Amniotic stem cell (primary cell): ENCODE measurements at places on chromosomes 7 and 10.

DNA sequence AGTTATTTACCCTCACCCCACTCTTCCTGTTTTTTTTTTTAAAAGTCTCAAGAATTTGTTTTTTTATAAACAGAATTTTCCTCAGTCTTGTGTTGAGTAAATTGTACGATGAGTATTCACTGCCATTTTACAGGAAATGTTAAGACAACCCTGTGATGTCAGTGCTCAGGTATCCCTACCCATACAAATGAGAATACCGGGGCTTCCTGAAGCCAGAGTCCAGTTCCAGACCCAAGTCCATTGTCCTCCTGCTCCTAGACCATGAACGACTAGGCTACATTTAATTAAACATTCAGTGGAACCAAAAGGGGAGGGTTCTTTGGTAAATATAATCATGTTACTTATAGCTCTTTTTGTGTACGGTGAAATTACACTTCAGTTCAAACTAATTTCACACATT is 79.2 kb downstream of the GNAI1 start:
- no peak for DNase-seq

DNA sequence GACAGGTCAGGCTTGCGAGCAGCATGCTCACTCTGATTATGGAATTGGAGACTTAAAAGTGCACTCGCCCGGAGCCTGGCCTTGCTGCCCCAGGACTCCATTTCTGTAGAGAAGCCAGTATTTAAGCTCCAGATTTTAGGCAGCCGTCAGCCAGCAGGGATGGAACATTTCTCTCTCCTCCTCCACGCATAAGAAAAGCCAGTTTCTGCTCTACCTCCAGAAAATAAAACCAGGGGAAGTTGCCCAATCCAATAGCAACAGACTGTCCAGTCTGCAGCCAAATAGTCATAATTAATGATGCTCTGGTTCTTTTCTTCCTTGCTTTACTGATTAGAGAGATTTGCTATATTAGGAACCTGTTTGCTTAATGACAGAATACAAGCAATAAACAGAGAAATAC is 203.2 kb downstream of the GFRA1 start:
- DNase-seq = no peak

DNA sequence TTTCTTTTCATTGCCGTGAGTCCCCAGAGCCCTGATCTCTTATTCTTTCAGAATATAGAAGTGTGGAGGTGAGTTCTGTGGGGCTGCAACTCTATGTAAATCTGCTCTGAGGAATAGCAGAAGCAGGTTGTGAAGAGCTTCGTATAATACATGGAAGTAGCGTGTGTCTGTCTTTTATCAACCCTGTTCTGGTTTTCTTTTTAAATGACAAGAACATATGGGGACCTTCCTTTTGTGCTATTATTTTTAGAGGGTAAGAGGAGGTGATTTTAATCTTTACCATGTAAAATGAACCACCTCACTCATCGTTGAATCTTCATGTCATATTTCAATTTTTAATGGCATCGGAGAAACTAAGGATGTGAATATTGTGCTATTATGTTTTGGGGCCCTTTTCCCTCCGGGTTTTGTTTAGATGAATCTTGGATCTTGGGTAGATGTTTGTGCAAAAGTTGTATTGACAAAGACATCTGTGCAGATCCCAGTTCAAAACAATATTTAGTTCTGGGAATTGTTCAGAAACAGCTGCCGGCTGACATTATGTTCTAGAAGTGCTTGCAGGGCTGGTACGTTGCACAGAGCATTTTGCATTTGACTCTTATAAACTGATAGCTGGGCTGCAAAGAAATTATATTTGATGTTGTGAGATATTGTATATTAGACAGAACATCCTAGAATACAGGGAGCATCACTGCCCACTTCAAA is 46.7 kb downstream of the PLXDC2 start:
- DNase-seq = no peak

GRCh38 chr7:125074141-125074540 is 144.5 kb upstream of the POT1 start:
- no peak for DNase-seq

GRCh38 chr10:30438021-30438850 is 4.3 kb downstream of the MAP3K8 start:
- DNase-seq = no peak

DNA sequence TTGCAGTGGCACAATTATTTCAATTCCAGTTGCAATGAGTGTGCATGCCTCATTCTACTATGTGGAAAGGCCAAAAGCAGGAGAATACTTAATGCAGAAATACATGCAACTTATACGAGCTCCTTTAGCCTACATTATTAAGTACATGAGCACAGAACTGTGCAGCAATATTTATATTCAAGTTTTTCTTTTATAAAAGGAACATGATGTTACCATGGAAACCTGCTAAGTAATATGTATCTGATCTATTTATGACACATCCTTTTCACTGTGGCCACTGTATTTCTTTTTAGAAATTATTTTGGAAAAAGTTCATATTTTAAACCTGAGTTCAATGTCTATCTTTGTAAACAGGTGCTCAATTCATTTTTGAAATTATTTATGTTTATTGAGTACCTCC is 88.9 kb downstream of the ELAPOR2 start:
- DNase-seq = no peak

GRCh38 chr7:105841866-105842265 is 34.5 kb downstream of the ATXN7L1 start:
- DNase-seq = no peak

DNA sequence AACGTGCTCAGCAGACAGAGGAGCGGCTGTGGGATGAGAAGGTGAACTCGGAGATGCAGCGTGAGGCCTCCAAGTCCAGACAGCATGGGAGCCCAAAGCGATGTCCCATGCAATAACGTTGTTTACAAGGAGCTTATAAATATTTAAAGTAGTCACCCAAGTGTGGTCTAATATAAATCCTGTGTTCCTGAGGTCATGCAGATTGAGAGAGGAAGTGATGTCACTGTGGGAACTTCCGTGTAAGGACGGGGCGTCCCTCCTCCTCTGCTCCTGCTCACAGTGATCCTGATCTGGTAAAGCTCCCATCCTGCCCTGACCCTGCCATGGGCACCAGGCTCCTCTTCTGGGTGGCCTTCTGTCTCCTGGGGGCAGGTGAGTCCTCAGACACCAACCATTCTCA is 94.7 kb upstream of the PRSS58 start:
- DNase-seq = no peak

- DNase-seq = no peak
These were observed 52.9 kb downstream of the ZNF467 start for GRCh38 chr7:149720372-149721083.

DNA sequence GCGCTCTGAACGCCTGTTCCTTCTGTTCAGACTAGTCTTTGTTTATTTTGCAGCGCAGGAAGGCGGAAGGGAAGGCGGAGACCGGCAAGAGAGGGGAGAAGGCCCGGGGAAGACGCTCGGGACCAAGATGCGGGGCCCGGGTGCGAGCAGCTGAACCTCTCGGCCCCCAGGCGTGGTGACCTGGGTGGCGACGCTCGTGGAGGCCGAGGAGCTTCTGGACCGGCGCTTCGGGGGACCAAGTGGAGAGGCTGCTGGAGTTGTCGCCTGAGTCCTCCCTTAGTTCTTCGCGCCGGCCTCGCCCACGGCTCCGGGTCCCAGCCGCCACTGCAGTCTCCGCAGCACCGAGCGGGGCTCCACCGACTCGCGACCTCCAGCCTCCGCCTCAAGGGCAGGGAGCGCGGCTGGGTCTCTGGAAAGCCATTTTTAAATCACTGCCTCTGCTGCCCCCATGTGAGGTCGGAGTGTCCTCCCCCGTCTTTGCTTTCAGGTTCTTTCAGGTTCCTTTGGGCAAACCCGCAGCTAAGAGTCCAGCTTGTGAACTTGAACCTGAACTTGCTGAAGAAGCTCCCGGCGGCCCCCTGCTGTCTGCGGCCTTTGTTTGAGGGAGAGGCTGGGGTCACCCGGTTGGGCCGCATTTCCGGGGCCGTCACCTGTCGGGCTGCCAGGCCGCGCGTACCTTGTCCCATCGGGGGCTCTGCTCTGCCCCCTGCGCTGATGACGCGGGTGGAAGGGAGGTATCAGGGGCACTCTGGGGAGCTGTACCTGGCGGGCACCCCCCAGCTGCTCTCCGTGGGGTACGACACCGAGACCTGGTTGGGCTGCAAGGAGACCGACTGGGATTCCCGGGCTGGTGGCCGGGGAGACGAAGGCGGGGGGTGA is 136.0 kb downstream of the KIF20B start:
- DNase-seq = no peak

- no peak for DNase-seq
These were observed 19.4 kb downstream of the NRAP start for GRCh38 chr10:113644185-113645120.

DNA sequence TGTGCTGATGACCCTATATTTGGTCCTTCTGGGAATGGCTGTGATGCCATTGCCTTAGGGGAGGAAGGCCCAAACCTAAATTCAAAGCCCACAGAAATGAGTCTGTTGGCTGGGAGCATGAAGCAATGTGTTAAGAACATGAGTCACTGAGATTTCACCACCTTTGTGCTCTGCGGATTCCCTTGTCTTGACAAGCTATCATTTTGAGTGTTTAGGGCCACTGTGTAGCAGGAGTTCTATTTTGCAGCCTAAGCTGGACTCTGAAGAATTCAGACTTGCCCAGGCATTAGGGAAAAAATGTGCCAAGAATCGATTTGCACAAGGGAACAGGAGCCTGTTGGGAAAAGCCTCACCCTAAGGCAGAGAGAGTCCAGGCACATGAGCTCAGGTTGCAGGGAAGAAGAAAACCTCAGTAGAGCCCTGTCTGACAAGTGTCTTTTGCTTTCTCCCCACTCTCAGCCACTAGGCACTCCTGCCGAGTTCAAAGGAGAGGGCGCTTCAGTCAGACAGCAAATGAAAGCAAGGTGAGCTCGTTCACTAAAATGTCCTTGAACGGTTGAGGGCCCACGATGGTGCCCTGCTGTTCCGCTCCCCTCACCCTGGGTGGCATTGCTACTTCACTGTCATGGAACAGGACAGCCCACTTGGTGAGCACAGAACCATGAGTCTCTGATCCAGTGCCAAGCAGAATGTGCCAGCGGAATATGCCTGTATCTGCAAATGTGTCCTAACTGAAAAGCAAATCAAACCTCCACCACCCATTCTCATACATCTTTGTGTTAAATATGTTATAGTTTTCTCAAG is 93.6 kb downstream of the PRLHR start:
- no peak for DNase-seq

DNA sequence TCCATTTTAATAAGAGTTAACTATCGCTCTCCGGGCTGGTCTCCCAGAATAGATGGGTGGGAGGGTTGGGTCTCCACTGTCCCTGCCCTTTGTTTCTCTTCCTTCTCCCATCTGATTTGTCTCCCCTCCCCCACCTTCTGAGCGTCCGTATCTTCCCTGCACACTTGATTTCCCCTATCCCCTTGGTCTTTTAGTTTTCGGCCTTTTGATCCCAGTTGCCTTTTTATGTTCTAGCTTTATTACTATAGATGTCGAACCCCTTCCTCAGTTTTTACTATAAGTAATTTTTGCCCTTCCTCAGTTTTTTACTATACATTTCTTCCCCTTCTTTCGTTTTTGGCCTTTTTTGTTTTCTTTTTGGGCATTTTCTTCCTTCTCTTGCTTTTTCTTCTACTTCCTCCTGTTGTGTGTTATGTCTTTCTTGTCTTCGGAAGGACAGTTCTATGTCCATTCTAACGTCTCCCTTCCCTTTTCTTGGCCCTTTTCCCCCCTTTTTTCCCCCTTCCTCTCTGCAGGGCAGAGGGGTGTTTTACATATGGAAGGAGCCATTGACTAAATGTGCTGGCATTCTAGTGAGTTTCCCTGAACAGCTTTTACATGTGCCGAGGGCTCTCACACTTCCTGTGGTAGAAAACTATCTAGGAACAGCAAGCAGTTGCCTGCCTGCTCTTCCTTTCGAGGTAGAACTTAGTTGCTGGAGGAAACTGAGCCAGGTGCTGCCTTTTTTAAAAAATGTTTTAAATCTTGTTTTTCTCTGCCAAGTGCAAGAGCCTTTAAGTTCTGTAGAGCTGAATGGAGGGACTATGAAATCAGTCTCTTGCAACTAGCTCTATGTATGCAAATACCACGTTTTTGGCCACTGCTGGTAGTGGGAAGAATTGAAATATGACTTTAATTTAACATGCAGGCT is 2.8 kb downstream of the TET1 start:
- DNase-seq = no peak

DNA sequence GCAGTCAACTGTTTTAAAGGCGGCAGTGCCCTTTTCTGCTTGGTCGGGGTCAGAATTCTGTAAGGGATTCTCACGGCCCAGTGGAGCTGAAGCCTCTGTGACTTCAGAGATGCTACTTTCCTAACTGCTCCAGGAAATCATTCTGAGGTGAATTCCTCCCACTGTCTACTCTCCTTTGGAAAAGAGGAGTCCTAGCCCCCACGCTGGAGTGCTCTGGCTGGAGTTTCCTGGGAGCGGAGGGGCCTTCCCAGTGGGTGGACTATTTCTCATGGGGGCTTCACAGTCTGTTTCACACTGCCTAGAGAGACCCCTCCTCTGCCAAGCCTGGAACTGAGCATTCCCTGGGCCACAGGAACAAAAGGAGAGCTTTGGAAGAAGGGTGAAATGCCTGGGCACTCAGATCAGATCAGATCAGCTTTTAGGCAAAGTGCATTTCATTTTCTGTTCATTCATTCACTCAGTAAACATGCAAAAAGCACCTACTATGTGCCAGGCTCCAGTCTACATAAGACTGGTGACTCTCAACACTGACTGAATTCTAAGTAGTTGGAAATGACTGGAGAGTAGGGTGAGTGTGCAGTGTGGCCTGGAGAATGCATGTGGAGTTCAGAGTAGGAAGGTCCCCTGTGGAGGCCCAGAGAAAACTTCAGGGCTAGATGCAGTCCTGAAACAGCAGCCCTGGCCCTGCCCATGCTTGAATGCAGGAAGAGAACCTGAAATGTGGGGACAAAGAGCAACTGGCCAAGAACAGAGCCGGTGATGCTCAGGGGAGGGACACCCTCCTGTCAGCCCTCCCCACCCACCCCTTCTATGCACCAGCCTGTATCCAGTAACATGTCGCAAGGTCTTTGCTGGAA is 12.2 kb downstream of the ZNF488 start:
- DNase-seq = no peak

DNA sequence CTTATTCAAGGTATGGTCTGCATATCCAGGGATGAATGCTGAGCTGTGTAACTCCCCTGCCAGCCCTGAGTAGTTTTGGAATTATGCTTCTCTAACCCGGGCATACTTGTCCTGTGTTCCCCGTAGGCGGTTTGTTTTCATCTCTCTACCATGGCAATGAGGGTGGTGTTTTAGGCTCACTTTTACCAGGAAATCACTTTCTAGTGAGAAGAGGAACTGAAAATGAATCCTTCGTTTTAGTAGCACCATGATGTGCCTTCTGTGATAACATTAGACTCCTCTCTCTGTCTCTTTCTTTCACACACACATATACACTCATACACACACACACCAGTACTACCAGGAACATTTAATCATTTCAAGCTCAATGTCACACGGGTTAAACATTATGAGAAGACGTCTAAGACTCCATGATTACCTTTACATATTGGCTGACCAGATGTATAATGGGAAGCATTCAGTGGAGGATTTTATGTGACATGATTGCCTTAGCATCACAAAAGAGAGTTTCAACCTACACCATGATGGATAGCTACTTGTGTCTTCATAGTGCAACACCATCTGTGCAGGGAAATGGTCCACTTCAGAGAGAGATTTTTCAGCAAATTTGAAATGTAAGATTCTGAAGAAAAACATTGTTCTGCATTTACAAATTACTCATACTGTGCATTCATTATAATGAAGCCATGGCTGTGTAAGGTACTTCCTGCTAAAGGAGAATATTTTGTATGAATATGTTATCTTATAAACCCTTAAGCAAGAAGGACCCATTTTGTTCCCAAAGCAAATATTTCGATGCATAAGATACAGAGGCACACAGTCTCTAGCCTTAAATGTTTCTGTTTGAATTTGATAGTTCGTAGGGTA is 31.0 kb upstream of the PFKP start:
- no peak for DNase-seq
